ENCODE measurements at places on chromosomes 5 and 9. TPM values are rescaled to one million over a fixed set of nuclear protein-coding genes. Genes with fewer than 3 reads are reported as not detected.
A peak's percentile ranks its signal among the peaks of the same experiment; 100 is the strongest.

CCDC112 gene
- 4.7 TPM for total RNA-seq

GRCh38 chr5:55172937-55173686 lies at the start of gene CDC20B:
TSS of gene CDC20B (minus strand) at chr5:55173177. CDS start at chr5:55173000, 177 bp downstream.
- DNase-seq: peak; percentile 99

DMGDH gene
- total RNA-seq: 7.2 TPM

- peak; percentile 93 for DNase-seq
Measured at GRCh38 chr5:5270958-5271785, 131.0 kb downstream of the ADAMTS16 start.

DNA sequence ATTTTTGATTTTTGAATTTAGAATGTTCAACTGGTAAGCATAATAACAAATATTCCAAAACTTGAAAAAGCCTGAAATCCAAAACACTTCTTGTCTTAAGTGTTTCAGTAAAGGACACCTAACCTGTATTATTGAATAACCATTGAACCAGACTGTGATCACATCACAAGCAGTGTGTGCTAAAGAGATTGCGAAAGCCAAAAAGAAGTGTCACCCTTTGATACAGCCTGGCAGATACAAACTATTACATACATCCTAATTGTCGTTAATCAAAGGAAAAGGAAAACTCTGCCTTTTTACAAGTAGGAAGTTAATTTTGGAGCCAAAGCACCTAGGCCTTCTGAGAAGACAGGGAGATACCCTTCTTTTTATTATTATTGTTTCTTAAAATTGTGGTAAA lies 8.4 kb upstream of the FAM120AOS start:
- DNase-seq: no peak

GRCh38 chr5:91176288-91177016 lies 206.7 kb downstream of the ARRDC3 start:
- no peak for DNase-seq

- peak; percentile 43 for DNase-seq
Measured at GRCh38 chr9:81772144-81772543, 82.8 kb upstream of the TLE1 start.

GRCh38 chr5:42666869-42667268 lies 89.7 kb upstream of the CCDC152 start:
- DNase-seq: no peak

DNA sequence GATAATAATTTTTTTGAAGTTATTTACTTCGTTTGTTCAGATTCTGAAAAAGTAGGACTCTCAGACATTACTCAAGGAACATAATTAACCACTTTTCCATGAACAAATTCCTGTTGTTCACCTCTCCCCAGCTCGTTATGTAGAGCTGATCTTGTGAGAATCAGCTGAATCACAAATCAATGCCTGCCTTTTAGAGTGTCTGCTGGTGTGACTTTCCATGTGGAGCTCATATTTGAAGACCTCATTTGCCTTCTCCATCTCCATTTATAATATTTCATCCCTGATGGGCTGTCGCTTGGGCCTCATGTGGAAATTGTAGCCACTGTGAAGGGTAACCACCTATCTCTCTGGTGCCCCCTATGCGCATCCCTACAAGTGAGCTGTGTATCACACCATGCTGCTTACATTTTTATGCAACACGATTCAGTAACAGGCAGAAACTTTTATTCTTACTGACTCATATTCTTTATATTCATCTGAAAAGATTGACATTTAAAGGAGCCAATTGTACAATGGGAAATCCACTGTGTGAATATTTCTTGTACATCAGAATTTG lies 111.3 kb downstream of the STK32A start:
- DNase-seq: no peak

TRIP13 gene
- 3.8 TPM for total RNA-seq

GRCh38 chr5:136031711-136032110 lies 2.9 kb downstream of the TGFBI start:
- DNase-seq: no peak

DNA sequence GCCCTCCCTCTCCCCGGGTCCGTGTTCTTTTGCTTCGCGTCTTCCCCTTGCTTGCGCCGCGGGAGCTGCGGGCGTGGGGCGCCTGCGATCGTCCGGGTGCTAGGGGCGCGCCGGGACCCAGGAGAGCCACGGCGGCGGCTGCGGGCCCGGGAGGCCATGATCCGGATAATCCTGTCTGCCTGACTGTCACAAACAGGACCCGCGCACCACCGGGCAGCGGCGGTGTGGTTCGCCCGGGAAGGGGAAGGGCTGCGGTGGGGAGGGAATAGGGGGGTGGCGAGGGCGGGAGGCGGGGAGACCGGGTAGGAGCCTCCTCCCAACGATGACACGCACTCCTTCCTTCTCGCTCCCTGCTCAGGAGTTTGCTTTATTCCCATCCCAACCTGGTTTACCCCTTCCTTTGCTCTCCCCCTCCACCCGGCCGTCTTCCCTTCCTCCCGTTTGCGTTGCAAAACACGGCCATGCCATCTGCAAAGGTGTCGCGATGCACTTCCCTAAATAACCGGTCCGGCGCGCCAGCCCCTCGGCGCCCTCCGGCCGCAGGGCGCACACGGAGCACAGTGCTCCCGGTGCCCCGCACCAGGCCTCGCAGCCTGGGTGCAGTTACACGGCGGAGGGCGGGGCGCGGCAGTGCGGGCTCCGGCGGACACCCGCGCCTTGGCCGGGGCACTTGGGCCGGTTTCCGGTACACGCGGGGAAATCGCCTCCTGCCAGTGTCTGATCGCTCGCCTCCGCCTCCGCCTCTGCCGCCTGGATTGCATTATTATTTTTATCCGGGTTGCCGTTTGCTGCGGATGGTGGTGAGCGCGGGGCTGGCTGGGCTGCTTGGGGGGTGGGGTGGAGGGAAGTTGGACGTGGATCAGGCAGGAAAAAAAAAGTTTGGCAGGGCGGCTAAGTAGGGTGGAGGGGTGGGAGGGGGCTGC lies 1.5 kb downstream of the SMARCA2 start:
- peak; percentile 97 for DNase-seq

LCN10 gene
- not detected for total RNA-seq

- DNase-seq: no peak
Measured at GRCh38 chr5:90548069-90548593, 10.5 kb upstream of the ADGRV1 start.

RAD23B gene
- 148 TPM for total RNA-seq

GRCh38 chr5:34564710-34565235 lies 91.4 kb upstream of the RAI14 start:
- peak; percentile 67 for DNase-seq

DNA sequence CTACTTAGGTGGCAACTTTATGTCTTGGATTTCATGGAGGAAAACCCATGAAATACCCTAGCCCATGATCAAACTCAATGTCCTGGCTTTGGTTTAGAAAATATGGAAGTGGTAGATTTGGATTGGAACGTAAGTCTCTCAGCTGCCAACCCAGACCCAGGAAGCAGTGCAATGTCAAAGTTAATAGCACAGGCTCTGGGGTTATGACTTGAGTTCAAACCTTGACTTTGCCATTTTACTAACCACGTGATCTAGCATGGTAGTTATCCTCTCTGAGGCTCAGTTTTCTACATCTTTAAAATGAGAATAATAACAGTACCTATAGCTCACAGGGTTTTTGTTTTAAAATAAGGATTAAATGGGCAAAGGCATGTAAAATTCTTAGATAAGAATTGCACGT lies 13.8 kb downstream of the FYB1 start:
- no peak for DNase-seq

ZNF346 gene
- 19.2 TPM for total RNA-seq

- DNase-seq: no peak
Measured at GRCh38 chr9:131459056-131459455, 43.7 kb upstream of the POMT1 start.

LCP2 gene
- not detected for total RNA-seq

FOXD4L5 gene
- under 0.01 TPM for total RNA-seq

FOXI1 gene
- total RNA-seq: not detected

DDX4 gene
- total RNA-seq: not detected

DNA sequence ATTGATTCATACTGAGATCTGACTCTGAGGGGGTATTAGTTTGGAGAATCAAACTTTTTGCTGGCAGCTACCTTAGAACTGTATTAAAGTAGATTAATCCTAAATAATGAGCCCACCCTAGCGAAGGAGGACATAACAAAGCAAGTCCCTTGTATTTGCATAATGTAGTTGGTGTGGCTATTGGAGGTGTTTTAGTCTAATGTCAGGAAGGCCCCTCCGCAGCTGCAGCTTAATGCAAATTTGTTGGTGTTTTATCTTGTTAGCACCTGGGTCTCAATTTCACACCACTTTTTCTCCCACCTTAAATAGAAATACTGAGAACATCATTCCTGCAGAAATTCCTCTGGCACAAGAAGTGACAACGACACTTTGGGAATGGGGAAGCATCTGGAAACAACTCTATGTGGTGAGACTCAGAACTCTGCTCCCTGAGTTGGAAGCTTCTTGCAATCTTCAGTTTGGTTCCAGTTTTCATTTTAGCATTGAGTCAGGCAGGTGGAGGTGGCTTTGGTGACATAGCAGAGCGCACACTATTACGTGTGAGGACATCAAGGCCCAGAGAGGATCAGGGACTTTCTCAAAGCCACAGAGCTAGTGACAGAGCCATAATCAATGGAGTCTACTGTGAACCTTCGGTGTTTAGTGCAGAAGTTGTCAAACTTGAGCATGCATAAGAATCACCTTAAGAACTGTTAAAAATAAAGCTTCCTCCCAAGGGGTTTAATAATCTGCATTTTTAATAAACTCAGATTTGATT lies 33.9 kb downstream of the DOCK2 start:
- no peak for DNase-seq

PRR7 gene
- 10.0 TPM for total RNA-seq

DNA sequence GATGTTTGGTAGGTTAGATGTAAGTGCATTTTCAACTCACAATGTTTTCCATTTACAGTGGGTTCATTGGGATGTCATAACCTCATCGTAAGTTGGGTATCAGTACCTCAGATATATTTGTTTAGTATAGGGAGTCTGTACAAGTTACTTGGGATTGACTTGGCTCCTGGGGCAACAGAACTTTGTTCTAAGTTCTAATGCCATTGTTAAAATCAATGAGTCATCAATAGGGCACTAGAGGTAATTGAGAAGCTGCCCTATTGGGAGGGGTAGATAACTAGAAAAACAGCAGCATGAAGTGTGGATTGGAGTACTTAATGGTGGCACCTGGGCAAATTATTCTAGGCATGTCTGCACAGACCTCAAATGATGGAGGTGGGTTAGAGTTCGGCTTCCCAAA lies 272.8 kb downstream of the DOCK8 start:
- no peak for DNase-seq

GRCh38 chr5:137370096-137371071 lies 128.7 kb downstream of the SPOCK1 start:
- DNase-seq: no peak

DNA sequence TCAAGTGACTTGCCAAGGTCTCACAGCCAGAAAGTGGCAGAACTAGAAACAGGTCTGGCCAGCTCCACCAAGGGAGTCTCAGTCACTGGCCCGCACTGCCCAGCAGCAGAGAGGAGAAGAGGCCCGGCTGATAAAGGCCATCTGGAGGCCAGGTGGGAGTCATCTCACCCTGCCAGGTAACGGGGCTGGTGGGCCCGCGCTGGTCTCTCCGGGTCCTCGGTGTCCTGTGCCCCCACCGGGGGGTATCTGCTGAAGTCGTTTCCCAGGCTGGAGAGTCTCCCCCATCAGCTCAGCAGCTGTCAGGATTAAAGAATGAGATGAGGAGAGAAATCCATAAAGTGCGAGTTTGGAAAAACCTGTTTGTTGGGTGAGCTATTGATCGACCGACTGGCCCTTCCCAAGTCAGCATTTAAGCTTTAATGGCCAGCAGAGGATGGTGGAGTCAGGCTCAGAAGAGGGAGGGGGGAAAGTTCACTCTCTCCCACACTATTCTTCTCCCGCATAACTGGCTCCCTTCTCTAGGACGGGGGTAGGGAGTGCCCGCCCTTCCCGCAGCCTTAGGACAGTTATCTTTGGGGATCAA lies 30.3 kb downstream of the LMX1B start:
- DNase-seq: no peak

DNA sequence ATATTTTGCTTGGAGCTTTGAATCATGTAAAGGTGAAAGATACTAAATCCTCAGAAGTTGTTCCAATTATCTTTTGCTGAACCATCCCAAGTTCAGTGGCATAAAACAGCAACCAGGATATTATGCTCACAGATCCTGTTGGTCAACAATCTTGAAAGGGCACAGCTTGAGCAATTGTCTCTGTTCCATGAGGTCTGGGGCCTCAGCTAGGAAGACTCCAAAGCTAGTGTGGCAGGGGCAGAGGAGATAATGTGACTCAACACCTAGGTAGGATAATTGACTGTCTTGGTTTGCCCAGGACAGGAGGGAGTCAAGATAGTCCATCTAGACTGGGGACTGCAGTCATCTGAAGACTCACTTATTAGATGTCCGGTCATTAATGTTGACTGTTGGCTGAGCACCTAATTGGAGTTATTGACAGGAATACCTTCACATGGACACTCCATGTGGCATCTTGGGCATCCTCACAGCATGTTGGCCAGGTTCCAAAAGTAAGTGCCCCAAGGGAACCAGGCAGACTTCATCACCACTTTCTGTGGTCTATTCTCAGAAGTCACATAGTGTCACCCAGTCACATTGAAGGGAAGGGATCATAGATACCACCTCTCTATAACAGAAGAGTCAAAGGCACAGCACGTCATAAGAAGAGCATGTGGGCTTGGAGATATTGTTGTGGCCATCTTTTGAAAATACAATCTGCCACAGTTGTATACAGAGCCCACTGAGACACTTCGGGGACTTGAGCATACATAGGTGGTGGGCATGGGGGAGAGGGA lies 88.4 kb upstream of the GPBP1 start:
- DNase-seq: no peak

DNA sequence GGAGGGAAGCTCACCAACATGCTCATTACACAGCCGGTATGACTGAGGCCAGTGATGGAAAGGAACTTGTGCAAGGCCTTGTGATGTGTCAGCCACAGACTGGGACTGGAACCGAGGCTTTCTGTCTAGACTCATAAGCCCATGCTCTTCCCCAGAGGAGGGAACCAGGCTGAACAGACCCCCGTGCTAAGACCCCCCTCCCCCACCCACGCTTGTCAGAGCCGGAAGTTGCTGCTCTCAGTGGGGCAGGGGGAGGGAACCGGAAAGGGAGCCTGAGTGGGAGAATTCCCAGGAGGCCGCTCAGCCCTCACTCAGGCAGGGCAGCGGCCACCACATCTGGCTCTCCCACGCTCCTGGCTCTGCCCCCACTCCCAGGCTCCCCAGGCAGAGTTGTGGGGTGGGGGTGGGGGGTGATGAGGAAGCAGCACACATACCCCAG lies 4.1 kb upstream of the PDGFRB start:
- peak; percentile 95 for DNase-seq

All from osteoblast (primary cell).